ENCODE measurements at places on chromosomes 7 and 10.

GRCh38 chr7:45920502-45921380 is at the start of gene IGFBP3:
TSS of gene IGFBP3 (minus strand) at chr7:45921272. CDS start at chr7:45921140, 132 bp downstream.
- DNase-seq = no peak

DNA sequence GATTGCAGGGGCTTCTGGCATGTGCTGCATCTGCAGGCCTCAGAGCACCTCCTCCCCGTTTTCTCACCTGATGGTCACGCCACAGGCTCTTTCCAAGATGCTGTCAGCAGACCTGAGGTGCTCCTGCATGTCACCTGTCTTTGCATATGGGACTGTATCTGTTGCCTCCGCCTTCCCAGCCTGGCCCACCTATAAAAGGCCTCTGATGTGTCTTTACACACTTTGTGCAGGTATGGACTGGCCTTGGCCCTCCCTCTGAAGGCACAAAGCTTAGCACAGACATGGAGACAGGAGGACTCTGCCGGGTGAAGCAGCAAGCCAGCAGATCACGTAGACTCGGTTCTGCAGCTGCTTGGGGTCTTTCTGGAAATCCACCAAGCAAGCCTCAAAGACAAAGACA is 220.9 kb upstream of the PPP2R2D start:
- no peak for DNase-seq

GRCh38 chr7:115102738-115103137 is 180.8 kb downstream of the MDFIC start:
- DNase-seq = no peak

GRCh38 chr7:91263384-91264045 is 718 bp upstream of the FZD1 start:
- peak; percentile 45 for DNase-seq

DNA sequence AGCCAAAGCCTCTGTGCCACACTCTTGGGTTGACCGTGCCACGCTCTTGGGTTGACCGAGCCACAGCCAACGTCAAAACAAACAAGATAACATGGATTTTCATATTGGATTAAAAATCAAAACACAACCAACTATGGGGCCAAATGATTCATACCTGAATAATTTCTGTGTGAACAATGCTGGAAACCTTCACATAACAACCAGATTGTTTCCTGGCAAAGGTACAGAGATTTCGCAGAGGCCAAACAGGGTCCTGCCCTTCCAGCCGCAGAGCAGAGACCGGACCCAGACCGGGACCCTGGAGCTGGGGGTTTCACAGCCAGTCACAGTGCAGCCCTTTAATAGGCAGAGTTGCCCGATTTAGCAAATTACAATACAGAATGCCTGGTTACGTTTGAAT is 40.5 kb downstream of the ITIH5 start:
- no peak for DNase-seq

DNA sequence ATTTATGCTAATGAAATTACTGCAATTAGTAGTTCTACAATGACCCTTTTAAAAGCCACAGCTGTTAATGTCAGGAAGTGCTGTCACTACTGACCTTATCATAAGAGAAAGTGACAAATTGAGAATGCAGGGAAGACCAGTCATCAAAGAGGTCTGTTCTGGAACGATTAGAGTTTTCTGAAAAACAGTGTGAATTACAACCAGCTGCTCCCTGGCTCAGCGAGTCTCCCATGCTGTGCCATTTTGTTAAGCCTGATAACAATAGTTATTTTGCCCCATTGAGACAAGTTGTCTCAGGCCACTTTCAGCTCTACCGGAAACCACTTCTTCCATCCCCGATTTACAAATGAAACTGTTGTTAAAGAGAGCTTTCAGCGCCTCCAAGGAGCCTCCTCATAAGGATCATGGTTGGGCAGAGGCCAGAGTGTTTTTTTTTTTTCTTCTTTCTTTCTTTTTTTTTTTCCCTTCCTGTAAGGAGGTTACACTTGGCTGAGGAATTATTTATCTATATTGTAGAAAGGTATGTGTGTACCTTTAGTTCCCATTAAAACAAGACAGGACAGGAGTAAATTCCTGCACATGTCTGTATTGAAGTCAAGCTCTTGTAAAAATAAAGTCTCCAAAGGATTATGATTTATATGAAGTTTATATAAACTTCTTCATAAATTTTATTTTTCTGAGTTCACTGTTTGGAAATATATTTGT is 173.6 kb downstream of the CDCA7L start:
- no peak for DNase-seq

- no peak for DNase-seq
Observed at GRCh38 chr7:158284121-158284520, 303.5 kb downstream of the PTPRN2 start.

DNA sequence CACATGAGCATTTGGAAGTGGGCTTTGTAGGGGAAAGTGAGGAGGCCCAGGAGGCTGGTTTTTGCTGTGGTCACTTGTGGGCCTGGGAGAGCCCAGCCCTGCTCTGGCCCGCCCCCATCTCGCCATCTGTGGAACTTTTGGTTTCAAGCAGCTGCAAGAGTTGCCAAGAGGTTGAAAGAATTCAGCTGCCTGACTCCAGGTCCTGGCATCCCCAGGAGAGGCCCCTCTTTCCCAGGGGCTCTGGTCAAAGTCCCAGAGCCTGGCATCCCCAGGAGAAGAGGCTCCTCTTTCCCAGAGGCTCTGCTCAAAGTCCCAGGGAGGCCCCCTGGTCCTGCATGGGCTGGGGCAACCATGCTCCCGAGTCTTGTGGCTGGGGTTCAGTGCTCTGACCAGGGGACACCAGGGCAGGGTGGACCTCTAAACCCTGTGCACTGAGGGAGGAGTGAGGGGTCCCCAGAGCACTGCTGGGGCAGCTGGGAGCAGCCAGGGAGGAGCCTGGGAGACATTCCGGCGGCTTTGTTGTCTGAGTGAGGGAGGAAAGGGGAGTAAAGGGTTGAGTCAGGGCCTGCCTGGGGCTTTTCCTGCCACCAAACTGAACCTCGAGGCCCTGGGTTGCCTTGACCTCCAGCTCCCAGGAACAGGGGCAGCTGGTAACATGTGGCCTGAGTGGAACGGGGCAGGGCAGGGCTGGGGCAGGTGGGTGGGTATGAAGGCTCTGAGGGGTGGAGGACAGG is 27.7 kb upstream of the CSGALNACT2 start:
- no peak for DNase-seq

DNA sequence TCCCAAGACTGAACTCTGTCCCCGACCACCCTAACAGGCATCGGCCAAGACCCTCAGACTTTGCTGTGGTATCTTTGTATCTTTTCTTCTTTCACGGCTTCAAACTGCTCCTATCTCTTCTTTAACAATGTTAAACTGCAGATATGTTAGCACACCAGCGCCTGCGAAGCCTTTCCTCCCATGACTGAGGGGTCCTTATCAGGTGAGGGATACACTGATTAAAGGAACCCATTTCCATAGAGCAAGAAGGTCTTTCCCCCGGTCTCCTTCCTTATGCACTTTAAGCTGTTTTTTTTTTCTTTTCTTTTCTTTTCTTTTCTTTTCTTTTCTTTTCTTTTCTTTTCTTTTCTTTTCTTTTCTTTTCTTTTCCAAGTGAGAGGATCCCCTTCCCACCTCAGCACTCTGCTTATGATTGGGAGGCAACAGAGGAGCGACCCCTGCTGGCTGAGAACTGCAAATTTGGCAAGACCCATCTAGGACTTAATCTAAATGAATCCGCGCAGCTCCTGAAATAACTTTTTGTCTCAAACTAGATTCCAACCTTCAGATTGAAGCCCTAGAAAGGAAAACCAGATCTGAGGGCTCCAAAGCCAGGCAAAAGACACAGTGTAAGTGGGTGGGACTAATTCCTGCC is 109.9 kb downstream of the ITGB8 start:
- DNase-seq = no peak

DNA sequence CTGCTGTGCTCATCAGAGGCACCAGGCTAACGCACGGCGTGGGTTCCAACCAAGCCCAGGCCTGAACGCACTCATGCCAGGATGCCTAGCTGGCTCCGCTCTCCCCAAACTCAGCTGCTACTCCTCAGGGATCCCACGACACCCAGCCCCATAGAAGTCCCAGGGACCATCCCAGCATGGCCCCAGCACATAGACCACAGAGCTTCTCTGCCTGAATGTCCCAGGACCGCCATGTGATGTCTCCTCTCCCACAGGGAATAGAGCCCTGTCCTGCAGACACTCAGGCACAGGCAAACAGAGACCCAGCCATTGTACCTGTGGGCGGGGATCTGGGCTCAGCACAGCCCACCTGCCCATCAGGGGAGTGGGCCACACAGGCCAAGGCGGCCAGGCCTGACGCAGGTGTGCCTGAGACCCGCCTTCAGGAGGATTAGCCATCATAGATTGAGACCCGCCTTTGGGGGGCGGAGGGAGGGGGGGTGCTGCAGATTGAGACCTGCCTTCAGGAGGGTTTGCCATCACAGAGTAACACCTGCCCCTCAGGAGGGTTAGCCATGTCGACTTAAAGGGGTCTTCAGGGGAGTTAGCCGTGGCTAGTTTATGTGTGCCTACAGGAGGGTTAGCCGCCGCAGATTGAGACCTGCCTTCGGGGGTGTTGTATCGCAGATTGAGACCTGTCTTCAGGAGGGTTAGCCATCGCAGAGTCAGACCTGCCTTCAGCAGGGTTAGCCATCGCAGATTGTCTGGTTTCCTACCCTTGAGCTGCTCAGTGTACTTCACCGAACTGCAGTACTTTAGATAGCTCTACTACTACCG is 29.0 kb downstream of the RASGEF1A start:
- no peak for DNase-seq

DNA sequence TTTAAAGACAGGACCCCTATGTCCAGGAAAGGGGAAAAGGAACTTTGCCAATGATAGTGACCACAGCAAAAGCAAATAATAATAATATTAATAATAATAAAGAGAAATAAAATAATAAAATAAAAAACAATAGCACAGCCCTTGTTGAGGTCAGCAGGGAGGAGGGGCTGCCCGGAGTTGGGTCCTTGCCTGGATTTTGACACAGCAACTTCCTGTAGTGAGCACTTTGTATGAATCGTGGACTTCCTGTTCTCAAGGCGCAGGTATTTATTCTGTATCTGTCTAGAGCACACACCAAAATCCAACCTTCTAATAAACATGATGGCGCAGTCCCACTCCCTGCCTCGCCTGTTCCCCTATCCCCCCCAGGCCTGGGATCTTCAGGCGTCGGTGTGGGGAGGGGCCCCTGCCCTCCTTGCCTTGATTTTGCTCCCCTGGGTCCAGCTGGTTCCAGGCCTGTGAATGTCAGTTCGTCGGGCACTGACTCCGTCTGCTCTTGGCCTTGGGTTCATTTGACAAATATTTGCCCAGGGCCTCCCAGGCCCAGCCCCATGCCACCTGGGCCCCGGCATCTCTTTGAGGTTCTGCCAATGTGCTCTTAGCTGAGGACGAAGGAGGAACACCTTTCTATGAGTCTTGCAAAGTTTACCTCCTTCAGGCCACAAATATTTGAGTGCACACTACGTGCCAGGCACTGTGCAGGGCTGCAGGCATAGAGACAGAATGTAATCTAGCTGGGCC is 13.9 kb downstream of the TRIM8 start:
- no peak for DNase-seq

DNA sequence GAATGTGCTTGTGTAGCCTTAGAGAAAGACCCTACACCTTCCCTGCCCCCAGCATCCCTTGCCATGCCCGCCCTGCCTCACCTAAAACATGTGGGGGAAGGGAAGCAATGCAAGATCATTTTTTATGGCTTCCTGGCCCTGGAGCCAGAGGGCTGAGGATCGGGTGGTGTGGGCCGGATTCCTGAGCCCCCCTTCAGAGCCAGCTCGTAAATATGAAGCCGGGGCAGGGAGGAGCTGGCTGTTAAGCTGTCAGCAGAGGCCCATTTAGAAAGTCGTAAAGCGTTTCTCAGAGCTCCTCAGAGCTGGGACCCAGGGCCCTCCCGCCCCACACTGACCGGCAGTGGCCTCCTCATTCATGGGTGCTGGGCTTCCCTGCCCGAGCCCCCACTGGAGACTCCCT is 23.9 kb downstream of the UNC5B start:
- DNase-seq = no peak

- DNase-seq = peak; percentile 18
Observed at GRCh38 chr7:74544706-74545469, 91.2 kb downstream of the GTF2IRD1 start.

- DNase-seq = no peak
Observed at GRCh38 chr10:19918794-19919193, 102.6 kb downstream of the PLXDC2 start.

DNA sequence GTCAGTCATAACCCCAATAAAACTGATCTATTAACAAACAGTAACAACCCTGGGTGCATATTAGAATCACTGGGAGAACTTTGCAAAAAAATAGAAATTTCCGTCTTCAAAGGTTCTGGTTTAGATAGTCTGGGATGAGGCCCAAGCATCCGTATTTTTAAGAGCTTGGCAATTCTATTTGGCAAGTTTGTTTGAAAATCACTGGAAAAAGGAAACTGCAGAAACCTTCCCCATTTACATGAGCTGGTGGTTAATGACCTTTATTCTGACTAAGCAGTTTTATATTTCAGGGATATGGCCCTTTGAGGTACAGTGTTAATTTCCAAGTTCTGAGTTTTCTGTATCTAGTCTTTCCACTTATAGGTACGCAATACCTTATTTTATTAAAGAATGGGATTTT is 115.8 kb upstream of the PRR15 start:
- DNase-seq = no peak

DNA sequence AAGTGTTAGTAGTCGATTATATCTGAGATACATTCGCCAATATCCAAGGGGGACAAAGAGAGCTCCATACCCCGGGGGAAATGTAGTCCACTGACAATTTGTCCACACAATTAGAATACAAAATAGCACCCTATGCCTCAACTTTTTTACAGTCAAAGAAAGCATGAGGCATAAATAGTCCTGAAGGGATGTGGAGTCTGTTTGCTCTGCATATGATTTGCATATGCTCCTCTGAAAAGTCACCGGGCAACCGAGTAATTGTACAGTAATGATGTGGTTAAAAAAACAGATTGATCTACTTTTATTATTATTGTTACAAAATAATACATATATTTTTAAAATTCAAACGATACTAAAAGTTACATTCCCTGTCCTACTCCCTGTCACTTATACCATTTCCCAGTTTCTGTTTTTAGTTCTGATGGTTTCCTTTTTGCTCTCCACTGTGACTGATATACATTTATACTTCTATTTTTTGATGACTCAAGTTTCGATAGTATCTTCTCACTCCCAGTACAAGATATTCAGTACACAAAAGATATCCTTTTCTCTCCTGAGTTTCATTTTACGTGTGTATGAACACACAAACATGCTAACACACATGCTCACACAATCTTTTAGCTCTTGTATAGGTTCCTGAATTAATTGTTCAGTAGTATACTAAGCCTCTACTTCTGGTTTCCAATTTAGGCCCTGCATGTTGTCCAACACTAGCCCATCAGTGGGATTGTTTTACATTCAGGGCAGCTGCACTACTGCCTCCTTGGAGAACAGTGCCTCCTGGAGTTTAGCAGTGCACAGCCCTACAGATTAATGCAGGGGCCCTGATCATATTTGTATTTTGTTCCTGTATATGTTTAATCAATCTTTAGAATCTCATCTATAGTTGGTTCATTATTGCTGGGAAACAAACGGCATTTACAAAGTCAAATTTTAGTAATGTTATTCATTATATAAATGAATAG is 130.9 kb downstream of the TES start:
- DNase-seq = no peak

- DNase-seq = no peak
Observed at GRCh38 chr10:113138937-113139585, 189.0 kb downstream of the TCF7L2 start.

All from SHP77 (cell line).